ENCODE measurements at places on chromosomes 11 and 22. TPM values are rescaled to one million over a fixed set of nuclear protein-coding genes. Genes with fewer than 3 reads are reported as not detected.

GRCh38 chr11:108881131-108881530 lies 216.3 kb downstream of the DDX10 start:
- no peak for DNase-seq

Gene CHEK1
- 1.7 TPM for total RNA-seq

DNA sequence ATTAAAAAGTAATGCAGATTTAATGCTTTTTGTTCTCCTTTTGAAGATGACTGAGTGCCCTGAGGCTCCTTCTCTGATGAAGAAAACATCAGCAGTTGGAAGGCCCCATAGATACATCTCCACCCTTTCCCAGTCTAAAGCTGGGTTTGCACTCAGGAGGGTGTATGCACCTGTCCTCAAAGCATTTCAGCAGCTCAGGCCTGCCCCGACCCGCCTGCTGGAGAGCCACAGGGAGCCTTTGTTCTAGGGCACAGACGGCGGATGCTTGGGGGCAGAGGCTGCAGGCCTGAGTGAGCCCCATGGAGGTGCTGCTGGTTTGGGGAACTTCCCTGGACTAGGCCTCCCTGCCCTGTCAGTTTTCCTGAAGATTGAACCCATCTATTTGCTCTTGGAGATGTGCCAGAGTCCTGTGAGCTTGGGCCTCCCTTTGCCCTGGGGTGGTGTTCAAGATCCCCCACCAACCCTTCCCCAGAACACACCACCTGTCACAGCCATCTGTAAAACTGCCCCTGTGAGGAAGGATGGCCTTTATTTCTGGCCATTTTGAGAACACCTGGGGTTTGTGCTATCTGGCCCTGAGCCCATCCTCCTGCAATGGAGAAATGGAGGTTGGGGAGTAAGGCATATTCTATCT lies 160.0 kb downstream of the NAV2 start:
- DNase-seq, result no peak

Gene OTOG
- not detected for total RNA-seq

DNA sequence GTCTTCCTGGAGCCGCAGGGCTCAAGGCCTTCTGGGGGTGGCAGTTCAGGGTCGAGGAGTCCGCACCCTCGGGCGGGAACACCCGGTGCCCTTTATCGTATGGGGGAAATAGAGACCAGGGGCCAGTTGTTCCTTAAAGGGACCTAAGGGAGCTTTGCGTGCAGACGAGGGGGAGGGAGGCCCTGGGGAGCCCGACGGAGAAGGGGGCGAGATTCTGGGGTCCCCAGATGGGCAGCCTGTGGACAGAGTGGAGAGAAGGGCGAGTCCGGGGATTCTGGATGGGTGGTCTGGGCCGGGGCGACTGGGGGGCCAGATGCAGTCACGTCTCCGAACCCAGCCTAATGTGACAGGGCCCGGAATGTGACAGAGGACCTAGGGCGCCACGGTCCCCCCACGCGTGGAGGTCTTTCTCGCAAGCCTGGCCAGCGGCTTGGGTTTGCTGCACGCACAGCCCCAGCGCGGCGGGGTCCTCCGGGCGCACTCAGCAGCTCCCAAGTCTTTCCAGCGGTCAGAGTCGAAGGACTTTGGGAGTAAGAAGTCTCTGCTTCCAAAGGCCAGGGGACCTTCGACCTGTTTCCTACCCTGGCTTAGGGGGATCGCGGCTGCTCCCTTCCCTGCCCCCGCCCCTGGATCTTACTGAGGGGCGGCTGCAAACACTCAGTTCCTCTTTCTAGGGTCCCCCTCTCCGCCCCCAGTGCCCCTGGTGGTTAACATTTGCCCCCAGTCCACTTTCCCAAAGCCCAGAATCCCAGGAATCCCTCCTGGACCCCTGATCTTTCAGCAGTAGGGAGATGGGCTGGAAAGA lies 547 bp downstream of the TUBA8 start:
- DNase-seq, result no peak

Gene OR4A16
- total RNA-seq, result not detected

Gene JAML
- 20.8 TPM for total RNA-seq

GRCh38 chr11:116697639-116698038 lies 75.1 kb downstream of the BUD13 start:
- DNase-seq, result no peak

GRCh38 chr11:129643031-129643721 lies 172.5 kb upstream of the TMEM45B start:
- no peak for DNase-seq

DNA sequence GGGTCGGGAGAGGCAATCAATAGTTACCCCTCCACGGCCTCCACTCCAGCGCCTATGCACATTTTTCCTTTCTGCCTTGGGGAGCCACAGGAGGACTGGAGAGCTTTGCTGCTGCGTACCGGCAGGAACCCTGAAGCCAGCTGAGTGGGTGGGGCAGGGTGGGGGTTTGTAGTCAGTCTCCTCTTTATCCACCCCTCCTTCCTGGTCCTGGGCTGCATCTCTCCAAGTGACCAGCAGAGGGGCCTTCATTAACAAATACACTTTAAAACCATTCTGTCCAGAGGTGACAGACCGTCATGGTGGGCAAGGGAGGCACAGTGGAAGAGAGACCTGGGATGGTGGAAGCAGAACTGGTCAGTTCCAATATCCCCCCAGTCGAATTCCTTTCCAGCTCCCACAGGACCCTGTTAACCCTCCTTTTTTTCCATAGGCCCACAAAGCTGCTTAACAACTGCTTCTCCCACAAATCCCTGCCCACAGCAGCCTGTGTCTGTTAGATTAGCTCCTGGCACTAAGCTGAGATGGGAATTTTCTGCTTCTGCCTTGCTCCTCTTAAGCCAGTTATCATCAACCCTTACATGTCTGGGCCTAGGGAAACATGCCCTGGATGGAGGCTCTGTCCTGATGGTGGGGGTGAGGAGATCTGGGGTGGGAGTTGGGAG lies 3.9 kb upstream of the ABCG4 start:
- DNase-seq, result no peak

Gene TMEM191B
- total RNA-seq, result 0.80 TPM

DNA sequence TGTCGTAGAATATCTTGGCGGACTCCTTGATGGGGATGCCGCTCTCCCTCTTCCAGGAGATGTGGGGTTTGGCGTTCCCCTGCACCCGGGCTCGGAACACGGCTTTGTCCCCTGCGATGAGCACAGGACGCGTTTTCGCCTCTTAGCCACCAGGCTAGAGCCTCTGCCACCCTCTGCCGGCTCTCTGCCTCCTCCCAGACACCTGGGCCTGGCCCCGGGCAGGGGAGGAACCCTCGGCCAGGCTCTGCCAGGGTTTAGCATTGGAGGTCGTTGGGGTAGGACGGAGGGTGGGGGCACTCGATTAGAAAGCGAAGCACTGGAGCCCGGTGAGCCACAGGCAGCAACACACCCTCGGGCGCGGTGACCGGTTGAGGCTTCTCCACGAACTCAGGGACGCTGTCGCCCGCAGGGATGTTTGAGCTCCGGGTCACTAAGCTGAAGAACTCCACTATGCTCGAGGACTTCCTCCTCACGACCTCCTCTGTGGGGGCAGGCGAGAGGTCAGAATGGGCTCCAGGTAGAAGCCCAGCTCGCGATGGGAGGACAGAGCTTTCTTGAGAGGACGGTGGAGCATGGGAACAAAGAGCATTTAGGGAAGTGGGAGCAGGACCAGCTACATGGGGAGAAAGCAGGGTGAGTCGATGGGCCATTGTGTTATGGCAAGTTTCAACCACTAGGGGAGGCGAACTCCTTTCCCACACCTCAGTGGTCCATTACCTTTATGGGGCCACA lies 4.3 kb downstream of the IGSF22 start:
- DNase-seq, result peak; percentile 69

- no peak for DNase-seq
Observed at GRCh38 chr22:24516301-24516737, 21.2 kb downstream of the UPB1 start.

DNA sequence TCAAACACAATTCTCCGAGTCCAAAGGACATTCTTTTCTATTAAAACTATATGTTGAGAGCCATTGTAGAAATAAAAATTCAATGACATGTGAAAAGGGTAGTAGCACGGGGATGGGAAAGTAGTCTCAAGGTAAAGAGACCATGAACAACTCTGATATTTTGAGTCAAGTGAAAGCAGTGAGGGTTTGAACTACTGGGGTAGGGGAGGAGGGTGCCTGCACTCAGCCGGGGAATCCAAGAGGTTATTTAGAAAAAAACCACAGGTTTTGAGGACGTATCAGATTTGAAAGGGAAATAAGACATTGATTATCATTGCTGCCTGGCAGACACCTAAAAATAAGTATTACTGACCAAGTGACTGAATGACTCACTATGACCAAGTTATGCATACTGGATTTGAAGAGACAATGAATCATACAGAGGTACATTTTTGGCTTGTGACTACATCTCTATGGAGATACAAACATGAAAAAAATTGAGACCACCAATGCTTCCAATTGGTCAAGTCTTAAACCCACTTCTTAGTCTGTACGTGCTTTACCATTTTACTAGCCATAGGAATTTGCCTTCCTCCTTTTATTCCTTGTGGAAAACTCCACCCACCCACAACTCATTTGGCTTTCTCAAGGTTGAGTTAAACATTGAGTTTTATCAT lies 2.2 kb upstream of the OR52H1 start:
- DNase-seq, result no peak

Gene GAL3ST3
- not detected for total RNA-seq

DNA sequence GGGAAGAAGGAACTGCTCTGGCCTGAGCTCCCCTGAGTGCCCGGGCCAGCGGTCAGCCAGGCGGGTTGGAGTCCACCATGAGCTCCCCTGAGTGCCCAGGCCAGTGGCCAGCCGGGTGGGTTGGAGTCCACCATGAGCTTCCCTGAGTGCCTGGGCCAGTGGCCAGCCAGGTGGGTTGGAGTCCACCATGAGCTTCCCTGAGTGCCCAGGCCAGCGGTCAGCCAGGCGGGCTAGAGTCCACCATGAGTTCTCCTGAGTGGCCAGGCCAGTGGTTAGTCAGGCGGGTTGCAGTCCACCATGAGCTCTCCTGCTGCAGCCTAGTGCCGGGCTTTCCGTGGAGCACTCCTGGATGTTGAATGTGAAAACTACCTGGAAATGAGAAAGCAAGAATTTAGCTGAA lies 844.0 kb downstream of the TBC1D22A start:
- DNase-seq, result peak; percentile 17

- DNase-seq, result no peak
Observed at GRCh38 chr11:66443602-66444001, 5.0 kb upstream of the MRPL11 start.

- no peak for DNase-seq
Observed at GRCh38 chr22:29434288-29434687, 4.1 kb upstream of the RFPL1 start.

Measured in sciatic nerve (tissue), 2 donors.